Activated naive CD4-positive, alpha-beta T cell (primary cell): ENCODE measurements at places on chromosomes 13 and 19.

DNA sequence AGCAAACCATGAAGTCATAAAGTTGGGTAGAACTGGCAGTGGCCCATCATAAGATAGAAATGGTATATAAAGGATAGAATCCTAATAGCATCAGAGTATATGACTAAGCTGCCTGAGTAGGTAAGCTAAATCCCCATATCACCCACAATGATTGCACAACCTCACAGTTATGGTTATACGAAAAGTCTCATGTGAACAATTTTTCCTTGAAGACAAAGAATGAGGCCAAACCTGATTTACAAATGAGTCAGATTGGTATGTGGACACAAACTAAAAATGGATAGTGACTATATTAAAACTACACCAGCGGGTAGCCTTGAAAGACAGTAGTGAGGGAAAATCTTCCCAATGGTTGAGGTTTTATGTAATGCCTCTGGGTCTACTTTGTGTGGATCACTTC is 40.9 kb upstream of the UFM1 start:
- no peak for DNase-seq

DNA sequence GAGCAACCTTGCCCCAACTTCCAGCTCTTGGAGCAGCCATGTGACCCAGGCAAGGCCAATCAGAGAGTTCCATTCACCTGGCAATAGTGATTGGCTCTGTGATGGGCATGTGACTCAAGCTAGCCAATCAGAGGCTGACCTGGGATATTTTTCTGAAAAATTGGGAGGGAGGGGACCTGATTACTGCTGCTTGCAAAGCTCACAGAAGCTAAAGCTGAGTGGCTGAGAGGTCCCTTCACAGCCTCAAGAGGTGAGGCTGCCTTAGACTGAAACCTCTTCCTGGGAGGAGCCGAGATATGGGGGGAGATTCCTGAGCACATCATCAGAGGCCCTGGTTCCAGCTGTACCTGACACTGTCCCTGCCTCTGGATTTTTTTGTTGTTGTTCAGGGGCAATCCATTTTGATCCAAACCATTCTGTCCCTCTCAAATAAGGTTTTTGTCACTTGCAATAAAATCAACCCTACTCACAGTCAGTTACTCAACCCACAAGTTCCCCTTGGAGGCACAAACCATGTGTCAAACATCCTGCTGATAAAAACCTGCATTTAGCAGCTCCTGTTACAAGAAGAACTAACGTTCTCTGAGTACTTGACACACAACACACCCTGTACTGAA is 4.8 kb downstream of the CIB3 start:
- no peak for DNase-seq

DNA sequence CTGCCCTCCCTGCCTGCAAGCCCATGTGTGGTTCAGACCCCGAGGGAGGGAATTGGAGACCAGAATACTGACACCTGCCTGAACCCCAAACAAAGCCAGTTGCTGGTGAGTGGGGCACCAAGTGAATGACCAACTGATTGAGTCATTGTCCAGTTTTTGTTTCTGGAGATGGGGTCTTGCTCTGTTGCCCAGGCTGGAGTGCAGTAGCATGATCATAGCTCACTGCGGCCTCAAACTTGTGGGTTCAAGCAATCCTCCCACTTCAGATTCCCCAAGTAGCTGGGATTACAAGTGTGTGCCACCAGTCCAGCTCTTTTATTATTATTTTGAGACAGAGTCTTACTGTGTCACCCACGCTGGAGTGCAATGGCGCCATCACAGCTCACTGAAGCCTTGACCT is 4.0 kb downstream of the CCL25 start:
- DNase-seq, result no peak

DNA sequence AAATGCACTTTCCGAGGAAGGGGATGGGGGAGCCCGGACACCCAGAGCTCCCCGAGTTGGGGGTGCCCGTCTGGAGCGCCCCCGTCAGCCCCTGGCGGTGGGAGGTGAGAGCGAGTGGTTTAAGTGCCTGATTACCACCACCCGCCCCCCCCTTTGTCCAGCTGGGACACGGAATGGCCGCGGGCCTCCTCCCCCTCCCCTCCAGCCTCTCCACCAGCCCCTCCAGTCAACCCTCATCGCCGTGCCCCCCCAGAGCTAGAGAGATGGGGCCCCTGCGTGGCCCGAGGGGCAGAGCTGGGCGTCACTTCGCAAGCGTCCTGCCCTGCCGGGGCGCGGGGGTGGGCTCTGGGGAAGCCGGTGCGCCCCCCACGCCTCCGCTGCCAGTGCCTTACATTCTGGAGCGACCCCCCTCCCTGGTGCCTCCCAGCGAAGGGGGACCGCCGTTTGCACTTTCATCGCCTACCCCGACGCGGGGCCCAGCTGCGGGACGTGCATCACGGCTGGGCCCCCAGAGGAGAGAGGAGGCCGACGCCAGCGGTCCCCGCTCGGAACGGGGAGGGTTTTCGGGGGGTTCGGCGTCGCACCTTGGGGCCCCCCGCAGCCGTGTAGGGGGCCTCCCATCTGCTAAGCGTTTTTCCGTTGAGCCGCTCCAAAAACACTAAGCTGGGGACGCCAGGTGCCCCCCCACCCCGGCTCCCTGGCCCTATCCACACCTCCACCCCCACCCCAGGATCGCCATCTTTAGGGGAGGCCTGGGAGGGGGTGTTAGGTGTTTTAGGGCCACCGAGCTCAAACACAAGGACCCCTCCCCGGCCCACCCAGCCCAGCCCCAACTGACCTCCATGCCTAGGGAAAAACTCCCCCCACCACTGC is 16.4 kb downstream of the SMIM24 start:
- DNase-seq, result no peak

DNA sequence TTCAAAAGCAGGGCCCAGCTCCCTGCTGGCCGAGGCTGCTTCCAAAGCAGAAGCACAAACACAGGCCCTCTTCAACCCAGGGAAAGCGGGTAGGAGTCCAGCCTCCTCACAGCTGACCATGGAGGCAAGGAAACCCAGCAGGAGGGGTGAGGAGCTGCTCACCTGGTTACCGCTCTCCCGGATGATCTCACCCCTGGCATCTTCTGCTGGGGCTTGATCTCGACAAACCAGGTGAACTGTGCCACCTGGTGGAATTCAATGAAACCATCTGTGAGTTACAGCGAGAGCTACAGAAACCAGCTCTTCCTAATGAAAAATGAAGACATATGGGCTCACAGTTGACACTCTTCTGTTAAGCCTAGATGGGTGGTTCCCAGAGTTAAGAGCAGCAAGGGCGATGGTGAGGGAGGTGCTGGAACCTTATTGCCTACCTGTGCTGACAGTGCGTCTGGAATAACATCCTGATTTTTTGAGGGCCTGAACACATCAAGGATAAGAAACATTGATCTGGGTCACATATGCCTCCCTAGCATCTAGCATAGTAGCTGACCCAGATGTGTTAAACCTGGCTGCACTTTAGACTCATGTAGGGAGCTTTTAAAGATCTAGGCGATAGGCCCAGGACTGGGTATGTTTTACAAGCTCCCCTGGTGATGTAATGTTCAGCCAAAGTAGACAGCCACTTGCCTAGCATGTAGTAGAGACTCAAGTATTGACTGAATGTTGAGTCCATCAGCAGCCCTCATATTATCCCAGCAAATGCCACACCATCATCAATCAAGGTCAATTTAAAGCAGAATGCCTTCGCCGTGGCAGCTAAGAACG is 6.1 kb downstream of the DHRS12 start:
- no peak for DNase-seq

GRCh38 chr13:40109351-40109844 is 453.9 kb downstream of the COG6 start:
- no peak for DNase-seq

DNA sequence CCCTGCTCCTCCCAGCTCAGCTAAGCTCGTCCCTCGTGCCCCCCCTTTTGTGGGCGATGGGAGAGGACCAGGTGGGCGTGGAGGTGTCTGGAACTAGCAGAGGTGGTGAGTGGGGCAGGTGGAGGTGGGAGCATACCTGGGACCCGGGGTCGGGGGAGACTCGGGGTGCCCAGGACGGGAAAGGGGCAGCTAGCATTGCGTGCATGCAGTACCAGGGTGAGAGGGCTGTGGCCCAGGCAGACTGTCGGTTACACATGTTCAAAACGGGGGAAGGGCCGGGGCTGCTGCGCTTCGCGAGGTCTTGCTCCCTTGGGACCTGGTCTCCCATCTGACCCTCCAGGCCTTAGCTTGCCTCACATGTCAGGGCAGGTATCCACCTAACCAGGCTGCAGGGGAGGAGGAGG is 9.1 kb downstream of the TLE5 start:
- no peak for DNase-seq

GRCh38 chr19:29006057-29006735 is 206.8 kb downstream of the UQCRFS1 start:
- DNase-seq, result no peak

- DNase-seq, result no peak
Measured at GRCh38 chr13:59666504-59666903, 497.2 kb downstream of the DIAPH3 start.

- no peak for DNase-seq
Measured at GRCh38 chr13:40231311-40231710, 435.1 kb downstream of the FOXO1 start.

- DNase-seq, result no peak
Measured at GRCh38 chr19:20969498-20969897, 46.4 kb downstream of the ZNF85 start.

DNA sequence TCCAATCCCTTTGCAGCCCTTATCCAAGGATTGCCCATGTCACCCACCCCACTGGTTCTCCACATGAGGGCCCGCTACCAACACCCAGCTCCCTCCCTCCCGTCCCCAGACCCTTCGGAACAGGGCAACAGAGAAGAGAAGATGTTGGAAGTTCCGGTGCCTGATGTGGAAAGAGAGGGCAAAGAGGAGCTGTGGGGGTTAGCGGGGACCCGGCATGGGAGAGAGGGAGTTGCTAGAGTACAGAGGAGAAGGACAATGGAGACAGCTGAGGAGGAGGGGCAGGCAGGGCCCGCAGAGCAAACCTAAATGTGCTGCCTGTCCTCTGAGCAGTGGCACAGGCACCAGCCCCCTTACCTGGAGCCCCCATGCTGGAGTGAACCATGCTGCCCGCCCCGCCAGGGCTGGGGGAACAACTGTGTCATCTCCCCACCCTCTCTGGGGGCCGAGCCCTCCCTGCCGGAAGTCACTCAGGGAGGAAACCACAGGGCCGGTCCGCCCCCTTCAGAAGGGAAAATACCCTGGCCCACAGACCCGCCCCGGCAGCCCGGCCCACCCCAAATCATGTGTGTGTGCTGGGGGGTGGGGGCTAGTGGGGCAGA is at the start of gene POU2F2:
Gene POU2F2, minus strand, starts transcription at position 417 of the 599 bp plus-strand sequence. Its CDS starts 35 bp downstream, at position 382.
- DNase-seq, result peak; percentile 81

DNA sequence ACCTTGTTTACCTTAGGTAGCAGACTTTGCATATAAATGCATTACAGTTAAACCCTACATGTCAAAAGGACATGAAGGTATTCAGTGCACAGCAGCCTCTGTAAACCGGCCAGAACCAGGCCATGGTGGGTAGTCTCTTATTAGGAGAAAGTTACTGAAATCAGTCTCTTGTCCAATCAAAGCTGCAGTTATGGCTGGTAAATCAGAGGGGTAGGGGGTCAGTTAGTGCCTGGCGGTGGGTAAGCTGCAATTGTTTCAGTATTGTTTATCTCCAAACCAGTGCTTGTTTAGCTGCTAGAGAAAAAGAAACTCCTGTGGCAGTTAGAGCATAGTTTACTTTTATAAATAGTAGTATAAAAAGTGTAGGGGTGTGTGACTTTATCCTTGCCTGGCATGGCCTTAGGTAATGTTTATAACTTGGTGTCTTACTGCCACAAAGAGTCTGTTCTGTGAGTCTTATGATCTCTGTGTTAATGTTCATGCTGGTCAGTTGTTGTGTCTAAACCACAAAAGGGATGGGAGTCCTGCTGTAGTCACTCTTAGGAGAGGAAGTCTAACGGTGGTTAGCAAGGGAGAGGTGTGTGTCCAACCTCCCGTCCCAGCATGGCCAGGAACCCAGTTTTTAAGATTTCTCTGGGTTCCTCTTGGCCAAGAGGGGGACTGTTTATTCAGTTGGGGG is 28.0 kb downstream of the CHST8 start:
- DNase-seq, result no peak

- DNase-seq, result no peak
Measured at GRCh38 chr13:45122941-45123340, 2.6 kb downstream of the GTF2F2 start.
